T-helper 2 cell (primary cell): ENCODE measurements at places on chromosomes 12 and 14.

- no peak for DNase-seq
These were observed 149.2 kb upstream of the SYT10 start for GRCh38 chr12:33588725-33589405.

- DNase-seq = no peak
These were observed 2.8 kb upstream of the DHH start for GRCh38 chr12:49097381-49097780.

DNA sequence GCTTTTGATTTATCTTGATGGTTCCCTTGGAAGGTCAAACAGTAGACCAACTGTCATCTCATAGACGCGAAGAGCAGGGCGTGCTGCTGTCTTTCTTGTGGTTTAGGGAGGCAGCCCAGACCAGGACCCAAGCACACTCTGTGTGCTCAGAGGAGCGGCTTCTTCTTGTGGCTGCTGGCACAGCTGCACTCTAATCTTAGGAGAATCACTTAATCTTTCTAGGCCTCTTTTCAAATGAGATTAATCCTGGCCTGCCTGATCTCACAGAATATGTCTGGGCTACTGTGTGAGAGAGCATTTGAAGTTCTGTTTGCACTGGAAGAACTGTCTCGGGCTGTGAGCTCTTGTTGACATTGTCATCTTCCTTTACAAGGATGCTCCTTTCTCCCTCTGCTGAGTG lies 60.0 kb upstream of the TRAF3 start:
- DNase-seq = no peak

- no peak for DNase-seq
These were observed 441.7 kb downstream of the RAD51B start for GRCh38 chr14:68261092-68261842.

GRCh38 chr14:87992346-87992717 lies 650 bp downstream of the GALC start:
- no peak for DNase-seq

DNA sequence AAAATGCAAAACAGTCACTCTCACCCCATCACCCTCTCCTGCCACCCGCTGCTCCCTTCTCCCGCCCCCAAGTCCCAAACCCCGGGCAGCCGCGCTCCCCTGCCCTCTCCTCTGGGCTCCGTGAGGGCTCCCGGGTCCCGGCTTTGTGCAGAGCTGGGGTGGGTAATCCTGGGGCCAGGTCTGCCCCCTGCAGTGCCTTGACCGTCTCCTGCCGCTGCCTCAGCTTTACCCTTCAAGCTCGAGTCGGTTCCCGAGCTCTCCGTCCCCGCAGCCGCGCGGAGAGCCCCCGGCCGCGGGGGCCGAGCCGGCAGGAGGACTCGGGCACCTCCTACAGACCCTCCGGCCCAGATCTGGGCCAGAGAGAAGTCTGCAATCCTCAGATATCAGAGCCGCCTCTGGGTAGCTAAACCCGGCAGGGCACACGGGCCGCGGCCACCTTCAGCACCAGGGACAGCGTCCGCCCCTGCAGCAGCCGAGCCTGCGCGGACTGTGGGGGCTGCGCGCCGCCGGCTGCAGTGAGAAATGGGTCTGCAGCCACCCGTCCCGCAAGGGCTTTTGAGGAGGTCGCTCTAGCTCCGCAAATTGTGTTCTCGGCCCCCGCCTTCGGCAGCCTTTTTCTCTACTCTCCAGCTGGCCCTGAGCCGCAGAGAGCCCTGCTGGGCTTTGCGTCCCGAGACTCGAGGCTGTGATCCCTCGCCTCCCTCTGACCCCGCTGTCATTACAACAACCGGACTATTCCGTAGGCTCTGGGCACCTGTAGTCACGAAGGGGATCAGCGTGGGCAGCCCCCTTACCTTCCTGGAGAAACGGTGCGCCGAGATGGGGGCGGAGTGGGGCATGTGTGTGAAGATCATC lies 1.2 kb downstream of the PRMT8 start:
- DNase-seq = no peak

DNA sequence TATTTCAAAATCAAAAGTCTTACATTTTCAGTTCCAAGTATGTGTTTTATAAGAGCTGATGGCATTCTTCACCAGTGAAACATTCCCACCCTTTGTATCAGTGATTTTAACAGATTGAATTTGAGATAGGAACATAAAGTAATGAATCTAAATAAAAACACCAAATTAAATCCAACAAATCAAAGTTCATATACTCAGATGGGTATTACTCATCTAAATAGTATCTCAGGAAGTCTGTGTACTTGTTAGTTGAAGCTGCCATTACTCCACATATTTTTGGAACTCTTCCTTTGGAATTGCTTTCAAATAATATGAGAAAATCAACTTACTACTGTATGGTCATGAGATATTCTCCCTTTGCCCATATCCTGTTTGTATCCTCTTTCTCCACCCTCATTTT lies 89.1 kb downstream of the MIA2 start:
- DNase-seq = no peak

- no peak for DNase-seq
These were observed 188.0 kb downstream of the CAND1 start for GRCh38 chr12:67457136-67457535.
